ENCODE measurements at places on chromosomes 7 and 10.
A peak's percentile ranks its signal among the peaks of the same experiment; 100 is the strongest.

DNA sequence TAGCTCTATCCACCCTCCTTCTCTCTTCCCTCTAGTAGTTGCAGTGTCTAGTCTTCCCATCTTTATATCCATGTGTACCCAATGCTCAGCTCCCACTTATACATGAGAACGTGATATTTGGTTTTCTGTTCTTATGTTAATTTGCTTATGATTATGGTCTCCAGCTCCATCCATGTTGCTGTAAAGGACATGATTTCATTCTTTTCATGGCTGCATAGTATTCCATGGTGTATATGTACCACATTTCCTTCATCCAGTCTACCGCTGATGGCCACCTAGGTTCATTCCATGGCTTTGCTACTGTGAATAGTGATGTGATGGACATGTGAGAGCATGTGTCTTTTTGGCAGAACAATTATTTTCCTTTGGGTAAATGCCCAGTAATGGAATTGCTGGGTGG is 6.5 kb downstream of the PRSS2 start:
- DNase-seq, result no peak

DNA sequence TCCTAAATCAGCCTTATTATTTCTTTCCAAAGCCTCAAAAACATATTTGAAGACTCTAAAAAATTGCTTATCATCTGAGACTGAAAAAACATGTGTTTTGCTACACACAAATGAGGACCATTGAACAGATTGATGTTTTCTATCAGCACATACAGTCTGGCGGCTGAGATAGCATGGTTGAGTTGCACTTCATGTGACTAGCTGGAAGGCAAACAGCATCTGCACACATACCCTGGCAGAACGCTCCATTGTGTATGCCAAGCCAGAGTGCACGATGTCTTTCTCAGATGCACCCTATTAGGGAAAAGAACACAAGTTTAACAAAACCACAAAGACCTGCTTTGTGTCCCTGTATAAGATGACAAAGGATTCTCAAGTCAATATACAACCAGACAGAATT is 33.0 kb downstream of the FAM25A start:
- no peak for DNase-seq

GRCh38 chr7:30323006-30323355 is 38.6 kb downstream of the ZNRF2 start:
- no peak for DNase-seq

GRCh38 chr10:52750629-52751028 is 22.0 kb downstream of the MBL2 start:
- DNase-seq, result no peak

DNA sequence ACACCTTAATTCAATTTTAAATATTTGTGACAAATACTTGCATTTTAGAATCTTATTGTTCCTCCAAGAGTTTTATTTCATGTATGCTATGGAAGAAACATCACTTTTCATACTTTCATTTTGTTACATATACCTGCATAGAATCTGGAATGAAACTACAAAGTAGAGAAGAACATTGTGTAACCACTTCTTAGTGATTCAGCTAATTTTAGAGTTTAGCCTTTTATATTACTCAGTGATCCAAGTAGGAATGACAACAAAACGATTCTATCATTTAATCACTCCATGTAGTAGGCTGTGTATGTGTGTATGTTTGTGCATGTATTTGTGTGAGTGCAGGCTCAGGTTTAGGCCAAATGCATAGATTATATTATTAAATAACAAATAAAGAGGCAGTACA is 14.4 kb upstream of the SEMA3A start:
- no peak for DNase-seq

- DNase-seq, result no peak
Measured at GRCh38 chr10:106705681-106706100, 458.8 kb downstream of the SORCS1 start.

GRCh38 chr7:1669954-1670893 is at the start of gene ELFN1:
Gene ELFN1 (plus strand): TSS chr7:1670277. CDS start chr7:1744597, 74,320 bp downstream.
- no peak for DNase-seq

GRCh38 chr7:152108359-152108758 is 82.9 kb downstream of the GALNT11 start:
- no peak for DNase-seq

- no peak for DNase-seq
Measured at GRCh38 chr10:73625004-73625883, 16.0 kb downstream of the MYOZ1 start.

- no peak for DNase-seq
Measured at GRCh38 chr10:95558593-95559320, 2.4 kb downstream of the SORBS1 start.

- DNase-seq, result no peak
Measured at GRCh38 chr10:72712136-72712535, 20.2 kb downstream of the MCU start.

GRCh38 chr10:88526501-88527105 is 56.5 kb downstream of the RNLS start:
- no peak for DNase-seq

GRCh38 chr7:40922316-40922670 is 780.6 kb downstream of the INHBA start:
- DNase-seq, result no peak

DNA sequence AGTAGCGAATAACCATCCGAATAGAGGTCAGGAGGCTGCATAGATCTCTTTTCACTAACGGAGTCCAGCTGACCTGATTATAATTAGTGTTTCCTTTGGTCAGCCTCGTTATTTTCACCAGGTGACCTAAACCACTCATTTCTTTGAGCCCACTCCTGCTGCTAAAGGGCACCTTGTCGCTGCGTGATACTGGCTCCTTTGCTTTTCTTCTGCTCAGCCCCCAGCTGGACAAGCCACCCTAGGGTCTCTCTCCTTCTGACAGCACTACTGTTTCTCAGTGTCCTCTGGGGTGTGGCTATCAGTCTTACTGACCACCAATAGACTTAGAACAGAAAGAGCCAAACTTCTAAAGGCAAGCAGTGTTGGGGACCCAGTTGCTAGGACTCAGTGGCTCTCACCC is 2.7 kb upstream of the IGFBP3 start:
- DNase-seq, result no peak

DNA sequence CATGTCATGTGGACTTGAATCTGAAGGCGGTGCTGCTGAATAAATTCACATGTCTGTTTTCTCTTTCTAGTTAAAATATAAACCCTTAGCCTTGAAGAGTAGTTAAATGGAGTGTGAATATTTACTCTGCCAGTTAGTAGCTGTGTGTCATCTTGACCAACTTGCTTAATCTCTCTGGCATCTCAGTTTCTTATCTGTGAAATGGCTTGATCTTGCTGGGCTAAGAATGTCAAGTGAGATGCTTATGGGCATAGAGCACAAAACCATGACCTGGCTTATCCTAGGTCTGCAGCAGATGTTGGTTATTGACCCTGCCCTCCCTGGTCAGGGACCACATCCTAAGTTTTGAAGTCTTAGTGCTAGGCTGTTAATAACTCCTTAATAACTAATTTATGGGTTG is 16.6 kb downstream of the ARID5B start:
- DNase-seq, result no peak

DNA sequence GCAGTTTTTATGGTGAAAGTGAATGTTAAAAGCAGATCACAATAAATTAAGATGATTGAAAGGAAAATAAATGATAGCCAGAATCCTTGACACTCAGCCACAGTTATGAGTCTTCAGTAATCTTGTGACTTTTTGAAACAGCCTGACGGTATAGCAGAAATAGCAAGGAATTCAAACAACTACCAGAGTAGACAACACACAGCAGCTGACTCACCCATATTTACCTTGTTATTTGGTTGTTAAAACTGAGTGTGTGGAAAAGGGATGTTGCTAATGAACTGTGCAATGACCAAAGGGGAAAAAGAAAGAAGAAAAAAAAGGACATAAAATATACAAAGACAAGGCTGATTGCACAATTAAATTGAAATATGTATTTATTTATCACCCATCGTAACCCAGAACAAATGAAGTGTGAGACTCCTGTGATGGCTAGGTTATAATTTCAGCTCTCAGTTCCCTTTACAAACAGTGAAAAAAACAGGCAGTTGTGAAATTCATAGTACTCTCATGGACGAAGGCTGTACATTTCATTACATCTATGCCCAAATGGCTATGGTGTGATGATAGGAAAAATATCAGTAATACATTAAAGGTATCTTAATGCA is 1023.0 kb upstream of the SORCS1 start:
- DNase-seq, result no peak

DNA sequence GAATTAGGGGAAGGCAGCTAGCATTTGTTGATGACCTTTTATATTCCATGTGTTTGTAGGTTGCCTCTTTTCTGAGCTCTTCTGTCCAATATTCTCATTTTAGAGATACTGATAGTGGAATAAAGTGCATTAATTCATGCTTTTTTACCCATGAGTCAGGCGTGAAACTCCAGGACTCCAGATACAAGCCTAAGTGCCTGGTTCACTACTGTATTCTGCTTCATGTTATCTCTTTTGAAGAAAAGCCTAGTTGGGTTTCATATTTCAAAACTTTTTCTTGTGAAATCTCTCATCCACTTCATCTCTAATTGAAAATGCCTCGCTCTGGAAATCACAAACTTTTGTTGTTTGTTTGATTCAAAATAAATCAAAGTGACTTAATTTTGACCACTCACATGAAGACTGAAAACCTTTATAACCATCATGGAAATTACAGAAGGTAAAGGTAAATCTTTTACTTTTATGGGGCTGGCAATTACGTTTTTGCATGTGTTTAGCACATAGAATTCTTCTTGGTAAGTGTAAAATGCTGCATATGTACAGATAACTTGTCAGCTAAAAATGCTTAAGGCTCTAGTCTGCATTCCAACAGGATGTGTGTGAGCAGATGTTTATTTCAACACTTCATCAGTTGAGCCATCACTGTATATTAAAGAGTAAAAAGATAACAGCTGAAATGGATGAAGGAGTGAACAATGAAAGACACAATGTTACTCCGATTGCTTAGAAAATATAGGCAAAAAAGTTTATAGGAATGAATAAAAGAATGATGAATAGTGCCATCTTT is 961.8 kb upstream of the CELF2 start:
- no peak for DNase-seq

- DNase-seq, result no peak
Measured at GRCh38 chr10:27743012-27743876, 2.4 kb downstream of the MKX start.

DNA sequence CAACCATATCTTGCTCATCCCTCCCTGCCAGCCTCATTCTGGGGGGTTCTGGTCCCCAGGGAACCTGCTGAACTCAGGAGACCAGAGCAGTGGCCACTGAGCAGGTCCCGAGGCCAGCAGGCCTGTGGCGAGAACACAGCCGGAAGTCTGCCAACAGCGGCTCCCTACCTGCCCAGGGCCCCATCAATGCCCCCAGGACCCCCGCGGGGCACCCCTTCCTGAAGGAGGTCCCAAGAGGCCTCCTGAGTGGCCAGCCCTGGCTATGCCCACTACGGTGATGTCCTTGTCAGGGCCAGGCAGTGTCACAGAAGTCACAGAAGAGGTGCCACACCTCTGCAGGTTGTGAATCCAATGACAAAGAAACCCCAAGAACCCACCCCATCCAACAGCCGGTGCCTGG is 58.9 kb downstream of the CAMK2B start:
- no peak for DNase-seq

DNA sequence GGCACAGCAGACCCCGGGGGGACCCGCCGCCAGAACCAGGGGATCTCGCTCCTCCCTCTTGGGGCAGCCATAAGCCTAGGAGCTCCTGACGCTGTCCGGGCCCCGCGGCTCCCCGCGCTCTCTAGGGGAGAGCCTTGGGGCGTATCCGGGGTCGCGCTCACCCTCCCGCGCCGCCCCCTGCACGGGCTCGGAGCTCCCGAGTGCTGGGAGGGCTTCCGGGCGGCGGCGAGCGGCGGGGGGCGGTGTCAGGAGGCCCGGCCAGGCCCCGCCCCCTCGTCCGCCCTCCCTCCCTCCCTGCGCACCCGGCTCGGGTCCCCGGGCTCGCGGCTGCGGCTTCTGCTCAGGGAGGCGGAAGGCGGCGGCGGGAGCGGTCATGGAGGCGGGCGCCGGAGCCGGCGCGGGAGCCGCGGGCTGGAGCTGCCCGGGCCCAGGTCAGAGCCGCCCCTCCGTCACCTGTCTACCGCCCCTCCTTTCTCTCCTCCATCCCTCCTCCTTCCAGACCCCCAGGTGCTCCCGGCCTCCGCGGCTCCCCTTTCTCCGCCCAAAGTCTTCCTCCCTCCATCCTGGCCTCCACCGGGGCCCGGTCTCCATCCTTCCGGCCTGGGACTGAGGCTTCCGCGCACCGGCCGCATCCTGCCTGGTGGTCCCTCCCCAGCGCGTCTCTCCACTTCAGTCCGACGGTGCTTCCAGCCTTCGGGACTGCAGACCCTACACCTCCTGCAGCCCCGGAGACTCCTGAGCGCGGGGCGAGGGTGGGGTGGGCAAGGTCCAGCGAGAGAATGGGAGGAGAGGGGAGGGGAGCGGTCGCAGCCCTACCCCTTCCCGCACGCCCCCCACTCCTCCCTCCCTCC is at the start of gene CCDC136:
TSS of gene CCDC136 (plus strand) at position 848 of the 851 bp plus-strand sequence. CDS start 444 bp downstream, outside the sequence.
- peak; percentile 46 for DNase-seq

DNA sequence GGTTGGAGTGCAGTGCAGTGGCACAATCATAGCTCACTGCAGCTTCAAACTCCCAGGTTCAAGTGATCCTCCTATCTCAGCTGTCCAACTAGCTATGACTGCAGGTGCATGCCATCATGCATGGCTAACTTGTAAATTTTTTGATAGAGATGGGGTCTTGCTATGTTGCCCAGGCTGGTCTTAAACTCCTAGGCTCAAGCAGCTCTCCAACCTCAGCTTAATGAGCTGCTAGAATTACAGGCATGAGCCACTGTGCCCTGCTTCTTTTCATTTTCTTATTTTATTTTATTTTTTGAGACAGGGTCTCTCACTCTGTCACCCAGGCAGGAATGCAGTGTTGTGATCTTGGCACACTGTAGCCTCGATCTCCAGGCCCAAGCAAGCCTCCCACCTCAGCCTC is 7.6 kb downstream of the PLA2G12B start:
- no peak for DNase-seq

DNA sequence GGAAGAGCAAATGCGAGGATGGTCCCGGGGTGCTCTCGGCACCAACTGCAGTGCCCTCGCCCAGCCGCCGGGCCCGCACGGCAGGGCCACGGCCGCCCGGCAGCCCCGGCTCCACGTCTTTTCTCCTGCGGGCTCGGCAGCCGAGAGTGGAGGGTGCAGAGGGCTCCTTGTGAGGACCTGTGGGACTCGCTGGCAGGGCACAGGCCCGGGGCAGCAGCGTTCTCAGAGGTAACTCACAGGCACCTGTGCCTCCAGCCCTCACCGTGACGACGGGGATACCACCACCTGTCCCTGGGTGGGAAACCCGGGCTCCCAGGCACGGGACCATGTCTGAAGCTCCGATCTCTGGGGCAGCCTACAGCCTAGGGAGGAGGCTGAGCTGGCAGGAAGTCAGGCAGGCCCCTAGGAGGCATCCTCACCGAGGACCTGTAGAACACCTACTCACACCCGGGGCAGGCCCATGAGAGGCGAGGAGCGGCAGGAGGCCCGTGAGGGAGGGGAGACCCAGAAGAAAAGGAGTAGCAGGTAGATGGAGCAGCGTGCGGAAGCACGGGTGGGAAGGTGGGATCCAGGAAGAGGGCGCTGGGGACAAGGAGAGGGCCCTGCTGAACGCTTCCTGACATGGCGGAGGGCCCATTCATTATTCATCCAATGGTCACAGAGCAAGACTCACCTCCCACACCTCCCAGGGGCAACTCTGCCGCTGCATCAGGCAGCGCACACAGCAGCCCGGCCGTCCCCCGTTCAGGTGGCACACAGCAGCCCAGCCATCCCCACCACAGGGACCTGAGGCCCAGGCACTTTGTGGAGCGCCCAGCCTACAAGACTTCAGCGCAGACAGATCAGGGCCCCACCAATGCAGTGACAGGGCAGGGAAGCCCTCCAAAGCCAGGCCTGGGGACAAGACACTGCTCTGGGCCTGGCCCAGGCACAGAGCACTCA is 244.9 kb downstream of the MAD1L1 start:
- DNase-seq, result no peak

- no peak for DNase-seq
Measured at GRCh38 chr7:157817433-157817832, 480.6 kb downstream of the DNAJB6 start.

- DNase-seq, result no peak
Measured at GRCh38 chr7:8988267-8988666, 554.9 kb downstream of the NXPH1 start.

Data from activated CD8-positive, alpha-beta memory T cell treated with anti-CD3 and anti-CD28 coated beads for 48 hours (primary cell).